ENCODE measurements at places on chromosomes 6 and 20. TPM values are rescaled to one million over a fixed set of nuclear protein-coding genes. Genes with fewer than 3 reads are reported as not detected.
A peak's percentile ranks its signal among the peaks of the same experiment; 100 is the strongest.

DNA sequence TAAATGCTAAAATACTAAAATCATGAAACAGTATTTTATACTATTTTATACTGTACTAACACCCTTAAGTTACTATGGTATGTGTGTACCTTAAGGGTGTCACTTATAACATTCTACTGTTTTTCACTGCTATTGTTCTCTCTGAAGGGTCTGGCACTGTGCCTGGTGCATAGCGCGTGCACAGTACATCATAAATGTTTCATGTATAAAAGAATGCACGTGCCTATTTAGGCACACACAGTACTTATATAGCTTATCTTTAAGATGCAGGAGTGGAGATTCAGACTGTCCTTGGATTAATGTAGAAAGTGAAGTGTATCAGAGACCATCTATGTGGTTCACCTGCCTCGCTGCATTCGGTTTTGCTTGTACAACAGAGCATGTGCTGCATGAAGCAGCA lies 64.0 kb upstream of the SGK1 start:
- peaks cover 7% of the 10 kb centered on the region for H3K4me1 ChIP-seq
- no peak overlapping the region for H3K4me3 ChIP-seq
- no peak overlapping the region for H3K27ac ChIP-seq
- no peaks in the 10 kb centered on the region for H3K36me3 ChIP-seq
- H3K27me3 ChIP-seq = no peaks in the 10 kb centered on the region
- DNase-seq = no peak

Gene GPLD1
- polyA plus RNA-seq = 3.9 TPM

Gene OR12D3
- polyA plus RNA-seq = not detected

DNA sequence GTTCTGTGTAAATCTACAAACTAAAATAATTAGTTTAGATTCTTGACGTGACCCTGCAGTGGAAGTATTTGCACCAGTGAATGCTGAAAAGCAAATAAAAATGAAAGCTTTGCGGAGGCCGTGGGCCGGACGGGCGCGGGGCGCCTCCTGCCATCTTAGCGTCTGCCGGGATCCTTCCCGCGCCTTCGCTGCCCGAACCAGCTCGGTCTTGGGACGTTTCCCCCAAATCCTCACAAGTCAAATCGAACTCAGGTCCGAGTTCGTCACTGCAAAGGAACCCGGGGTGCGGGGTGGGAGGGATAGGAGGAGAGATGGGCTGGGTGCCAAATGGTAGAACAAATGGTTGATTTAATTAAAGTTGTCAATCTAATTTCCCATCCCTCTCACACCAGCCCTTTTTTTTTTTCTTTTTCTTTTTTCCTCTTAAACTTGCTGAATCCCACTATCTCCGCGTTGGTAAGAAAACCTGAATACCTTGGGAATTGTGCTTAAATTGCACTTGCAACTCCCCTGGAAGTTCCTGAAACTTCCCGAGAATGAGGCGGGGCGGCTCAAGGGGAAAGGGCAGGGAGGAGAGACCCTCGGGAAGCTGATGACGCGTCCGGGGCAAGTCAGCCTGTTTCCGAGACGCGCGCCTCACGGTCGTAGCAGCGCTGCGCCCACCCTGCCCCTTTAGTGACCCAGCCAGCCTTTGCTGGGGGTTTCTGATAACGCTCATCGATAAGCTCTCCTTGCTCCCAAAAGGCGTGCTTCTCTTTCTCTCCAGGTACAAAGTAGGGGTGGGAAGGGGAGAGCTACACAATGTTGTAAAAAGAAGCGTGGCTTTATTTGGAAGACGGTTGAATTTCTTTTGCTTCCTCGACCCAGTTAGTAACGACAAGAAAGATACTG lies 1.8 kb downstream of the GJA1 start:
- peak; percentile 64 for DNase-seq
- peak overlapping the region; percentile 83 for H3K27ac ChIP-seq
- H3K4me1 ChIP-seq = peaks cover 5% of the 10 kb centered on the region
- H3K27me3 ChIP-seq = no peaks in the 10 kb centered on the region

Gene CRISP3
- polyA plus RNA-seq = not detected

- H3K36me3 ChIP-seq = no peaks in the 10 kb centered on the region
- H3K4me3 ChIP-seq = no peak overlapping the region
- H3K27me3 ChIP-seq = no peaks in the 10 kb centered on the region
- peaks cover 2% of the 10 kb centered on the region for H3K4me1 ChIP-seq
- no peak overlapping the region for H3K27ac ChIP-seq
Measured at GRCh38 chr20:62501801-62502495, 26.2 kb upstream of the GATA5 start.

- H3K27me3 ChIP-seq = no peaks in the 10 kb centered on the region
- no peak overlapping the region for H3K4me3 ChIP-seq
- no peak overlapping the region for H3K27ac ChIP-seq
Measured at GRCh38 chr6:126534401-126534800, 194.5 kb downstream of the CENPW start.

- H3K27ac ChIP-seq = no peak overlapping the region
- no peaks in the 10 kb centered on the region for H3K36me3 ChIP-seq
- H3K4me1 ChIP-seq = no peaks in the 10 kb centered on the region
- no peak for DNase-seq
- H3K4me3 ChIP-seq = no peak overlapping the region
Measured at GRCh38 chr6:131366223-131366622, 206.8 kb upstream of the ARG1 start.

Gene NOTCH4
- polyA plus RNA-seq = 12.4 TPM

DNA sequence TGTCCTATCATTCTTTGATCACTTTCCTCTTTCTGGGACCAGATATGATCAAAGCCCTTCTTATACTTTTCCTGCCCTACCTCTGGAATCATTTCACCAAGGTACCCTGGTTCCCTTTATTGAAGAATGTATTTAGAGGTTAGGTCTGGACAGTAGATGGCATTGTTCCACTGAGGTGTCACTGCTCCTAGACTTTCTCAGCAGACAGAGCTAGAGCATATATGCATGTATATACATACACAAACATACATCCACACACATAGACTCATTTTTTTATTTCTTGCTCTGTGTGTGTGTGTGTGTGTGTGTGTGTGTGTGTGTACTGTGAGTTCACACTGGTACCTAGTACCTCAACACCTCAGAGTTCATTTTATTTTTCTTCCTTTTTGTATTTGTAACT lies 40.9 kb downstream of the PTPRA start:
- no peaks in the 10 kb centered on the region for H3K4me1 ChIP-seq
- H3K4me3 ChIP-seq = no peak overlapping the region
- H3K27ac ChIP-seq = no peak overlapping the region
- no peaks in the 10 kb centered on the region for H3K27me3 ChIP-seq
- H3K36me3 ChIP-seq = no peaks in the 10 kb centered on the region

Gene CLVS2
- polyA plus RNA-seq = 0.24 TPM

Gene CALHM6
- 15.7 TPM for polyA plus RNA-seq

GRCh38 chr20:48604426-48604825 lies 223.4 kb downstream of the PREX1 start:
- no peak for DNase-seq
- H3K27me3 ChIP-seq = no peaks in the 10 kb centered on the region
- H3K27ac ChIP-seq = no peak overlapping the region
- H3K4me1 ChIP-seq = no peaks in the 10 kb centered on the region

Gene BPIFA3
- 147 TPM for polyA plus RNA-seq

Gene MRS2
- 16.6 TPM for polyA plus RNA-seq

- peak overlapping the region; percentile 97 for H3K4me3 ChIP-seq
- peaks cover 17% of the 10 kb centered on the region for H3K4me1 ChIP-seq
- peak; percentile 45 for DNase-seq
- no peaks in the 10 kb centered on the region for H3K27me3 ChIP-seq
Measured at GRCh38 chr20:1467355-1468116, 887 bp upstream of the NSFL1C start.

- no peaks in the 10 kb centered on the region for H3K36me3 ChIP-seq
- H3K27ac ChIP-seq = no peak overlapping the region
- no peak overlapping the region for H3K4me3 ChIP-seq
- H3K27me3 ChIP-seq = no peaks in the 10 kb centered on the region
Measured at GRCh38 chr6:41784581-41785171, 2.8 kb upstream of the TOMM6 start.

Gene ADGRG6
- 5.1 TPM for polyA plus RNA-seq

Gene POM121L2
- 18.4 TPM for polyA plus RNA-seq

Gene ATXN1
- 12.8 TPM for polyA plus RNA-seq

DNA sequence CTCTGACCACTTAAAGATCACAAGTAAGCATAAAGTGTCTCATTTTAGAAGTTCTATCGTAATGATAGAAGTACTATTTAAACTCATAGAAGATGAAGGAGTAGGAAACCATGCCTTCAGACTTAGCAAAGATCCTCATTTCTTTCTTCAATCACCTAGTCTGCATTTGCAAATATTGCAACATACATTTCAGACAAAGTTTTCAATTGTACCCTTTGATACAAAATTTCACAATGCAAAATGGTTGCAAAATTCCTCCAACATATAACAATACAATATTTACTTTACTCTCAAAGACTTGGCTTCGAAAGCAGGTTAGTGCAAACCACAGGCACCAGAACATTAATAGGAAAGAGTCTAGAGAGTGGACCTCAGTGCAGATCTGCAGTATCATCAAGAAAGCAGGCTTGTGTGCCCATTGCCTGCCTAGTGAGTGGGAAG lies 16.1 kb upstream of the ROS1 start:
- H3K27ac ChIP-seq = no peak overlapping the region
- DNase-seq = no peak
- no peaks in the 10 kb centered on the region for H3K4me1 ChIP-seq
- no peak overlapping the region for H3K4me3 ChIP-seq
- H3K36me3 ChIP-seq = no peaks in the 10 kb centered on the region

DNA sequence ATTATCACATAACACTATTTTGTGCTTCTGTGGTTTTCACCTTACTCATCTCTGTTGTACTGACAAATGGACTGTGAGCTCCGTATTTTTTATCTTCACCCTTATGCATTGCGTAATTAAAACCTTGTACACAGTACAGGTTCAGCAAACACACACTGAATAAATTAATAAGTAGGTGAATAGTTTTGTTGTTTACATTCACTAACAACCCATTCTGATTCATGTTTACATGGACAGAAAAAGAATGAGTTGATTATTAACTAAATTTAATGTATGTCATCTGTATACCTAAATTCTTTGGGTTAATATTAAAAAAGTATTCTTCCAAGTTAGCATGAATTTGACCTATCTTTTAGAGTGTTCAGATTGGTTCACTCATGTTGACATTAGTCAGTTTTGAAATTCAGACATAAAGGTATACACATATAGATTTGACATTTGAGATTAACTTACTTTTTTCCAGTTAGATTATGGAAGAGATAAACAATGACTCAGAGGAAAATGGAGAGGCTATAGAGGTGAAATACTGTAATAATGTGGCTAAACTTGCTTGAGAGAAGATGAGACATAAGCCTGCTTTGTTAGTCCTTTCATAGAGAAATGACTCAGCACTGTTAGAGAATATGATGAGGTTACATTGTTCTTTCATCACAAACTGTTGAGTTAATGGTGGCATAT lies 541.7 kb upstream of the FLRT3 start:
- no peak overlapping the region for H3K4me3 ChIP-seq
- no peaks in the 10 kb centered on the region for H3K36me3 ChIP-seq
- H3K27me3 ChIP-seq = no peaks in the 10 kb centered on the region
- H3K27ac ChIP-seq = no peak overlapping the region
- no peak for DNase-seq
- no peaks in the 10 kb centered on the region for H3K4me1 ChIP-seq

Gene HSPA1A
- polyA plus RNA-seq = 90.4 TPM

Gene WFDC10B
- 4.3 TPM for polyA plus RNA-seq

Gene SAMD10
- 3.9 TPM for polyA plus RNA-seq

GRCh38 chr20:40718982-40719729 lies 30.1 kb upstream of the MAFB start:
- no peaks in the 10 kb centered on the region for H3K27me3 ChIP-seq
- no peak for DNase-seq
- no peaks in the 10 kb centered on the region for H3K36me3 ChIP-seq

Measured in testis (tissue), 5 donors.